ENCODE measurements at places on chromosomes 7 and 10.

DNA sequence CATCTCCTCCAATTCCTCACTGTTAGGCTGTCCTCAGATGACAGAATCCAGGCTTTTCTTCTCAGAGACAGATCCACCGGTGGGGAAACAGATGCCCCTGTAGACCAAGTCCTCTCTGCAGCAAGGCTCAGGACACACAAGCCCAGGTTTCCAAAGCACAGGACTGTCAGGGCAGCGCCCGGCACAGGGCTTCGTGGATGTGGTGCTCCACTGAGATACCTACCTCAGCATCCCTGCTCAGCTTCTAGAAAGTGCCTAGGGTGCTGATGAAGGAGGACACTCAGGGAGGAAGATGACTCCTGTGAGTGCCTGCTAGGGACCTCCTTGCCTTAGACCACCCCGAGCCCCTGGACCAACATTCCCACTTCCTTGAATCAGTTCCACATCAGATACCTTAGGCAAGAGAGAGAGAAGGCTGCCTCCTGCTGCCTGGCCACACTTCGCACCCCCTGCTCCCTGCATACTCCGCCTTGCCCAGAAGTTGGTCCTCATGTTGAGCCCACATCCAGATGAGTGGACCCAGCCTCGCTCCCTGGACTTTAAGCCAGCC lies 8.9 kb upstream of the RBP3 start:
- DNase-seq, result no peak

DNA sequence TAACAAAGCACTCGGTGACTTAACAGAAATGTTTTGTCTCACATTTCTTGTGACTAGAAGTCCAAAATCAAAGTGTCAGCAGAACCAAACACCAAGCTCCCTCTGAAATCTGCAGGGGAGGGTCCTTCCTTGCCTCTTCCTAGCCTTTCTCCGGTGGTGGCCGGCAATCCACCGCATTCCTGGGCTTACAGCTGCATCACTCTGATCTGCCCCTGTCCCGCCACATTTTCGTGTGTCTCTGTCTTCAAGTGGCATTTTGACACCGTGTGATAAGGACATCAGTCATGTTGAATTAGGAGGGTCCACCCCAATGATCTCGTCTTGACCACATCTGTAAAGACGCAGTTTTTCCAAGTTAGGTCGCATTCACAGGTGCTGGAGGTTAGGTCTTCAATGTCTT lies 30.5 kb upstream of the TOMM7 start:
- DNase-seq, result no peak

- no peak for DNase-seq
Measured at GRCh38 chr7:87507446-87507845, 32.0 kb upstream of the ABCB4 start.

DNA sequence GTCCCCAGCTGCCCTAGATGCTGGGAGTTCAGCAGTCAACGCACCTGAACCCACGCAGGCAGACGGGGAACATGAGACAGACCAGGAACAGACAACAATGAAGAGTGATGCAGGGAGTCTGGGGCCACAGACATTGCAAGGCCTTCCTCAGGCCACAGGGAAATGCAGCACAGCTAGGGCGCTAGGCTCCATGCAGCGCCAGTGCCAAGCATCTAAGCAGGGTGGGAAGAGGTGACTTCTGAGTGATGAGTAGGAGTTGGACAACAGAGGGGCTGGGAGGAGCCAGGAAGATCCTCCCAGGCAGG lies 7.7 kb upstream of the RET start:
- no peak for DNase-seq

GRCh38 chr10:71346731-71347130 lies 27.7 kb downstream of the SLC29A3 start:
- DNase-seq, result no peak

DNA sequence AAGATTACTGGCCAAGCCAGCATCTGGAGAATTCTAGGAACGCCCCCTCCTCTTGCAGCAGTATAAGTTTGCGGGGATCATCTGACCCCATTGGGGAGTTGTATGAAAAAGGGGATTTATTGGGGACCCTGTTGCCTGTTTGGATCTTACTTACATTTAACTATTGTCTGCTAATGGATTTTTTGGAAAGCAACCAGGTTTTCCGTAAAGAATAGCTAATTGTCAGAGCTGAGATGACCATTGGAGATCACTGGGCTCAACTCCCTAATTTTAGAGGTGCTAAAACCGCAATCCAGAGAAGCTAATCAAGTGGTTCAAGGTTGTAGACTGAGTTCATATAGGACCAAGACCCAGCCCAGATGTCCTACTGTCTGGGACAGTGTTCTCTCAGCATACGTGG lies 38.8 kb downstream of the HTRA1 start:
- no peak for DNase-seq

GRCh38 chr7:119472408-119473038 lies 800.5 kb upstream of the KCND2 start:
- no peak for DNase-seq

DNA sequence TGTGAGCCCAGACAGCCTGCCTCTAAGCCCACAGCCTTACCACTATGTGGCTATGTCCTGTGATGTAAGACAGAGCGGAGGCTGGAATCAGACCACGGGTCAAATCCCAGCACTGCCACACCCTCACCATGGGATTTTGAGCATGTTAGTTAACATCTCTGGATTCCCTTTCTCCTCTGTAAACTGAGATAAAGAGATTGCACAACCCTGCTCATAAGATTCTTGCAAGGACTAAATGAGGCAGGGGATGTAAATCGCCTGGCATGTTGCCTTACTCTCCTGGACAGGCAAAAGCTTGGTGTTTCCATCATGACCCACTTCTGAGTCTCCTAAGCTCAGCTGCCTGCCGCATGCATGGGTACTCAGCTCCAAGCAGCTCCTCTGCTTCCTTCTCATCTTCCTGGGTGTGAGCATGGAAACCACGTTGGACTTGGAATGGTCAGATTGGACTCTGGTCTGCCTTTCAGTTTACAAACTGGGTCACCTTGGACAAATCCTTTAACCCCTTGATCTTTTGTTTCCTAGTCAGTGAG lies 41.3 kb upstream of the MTURN start:
- no peak for DNase-seq

DNA sequence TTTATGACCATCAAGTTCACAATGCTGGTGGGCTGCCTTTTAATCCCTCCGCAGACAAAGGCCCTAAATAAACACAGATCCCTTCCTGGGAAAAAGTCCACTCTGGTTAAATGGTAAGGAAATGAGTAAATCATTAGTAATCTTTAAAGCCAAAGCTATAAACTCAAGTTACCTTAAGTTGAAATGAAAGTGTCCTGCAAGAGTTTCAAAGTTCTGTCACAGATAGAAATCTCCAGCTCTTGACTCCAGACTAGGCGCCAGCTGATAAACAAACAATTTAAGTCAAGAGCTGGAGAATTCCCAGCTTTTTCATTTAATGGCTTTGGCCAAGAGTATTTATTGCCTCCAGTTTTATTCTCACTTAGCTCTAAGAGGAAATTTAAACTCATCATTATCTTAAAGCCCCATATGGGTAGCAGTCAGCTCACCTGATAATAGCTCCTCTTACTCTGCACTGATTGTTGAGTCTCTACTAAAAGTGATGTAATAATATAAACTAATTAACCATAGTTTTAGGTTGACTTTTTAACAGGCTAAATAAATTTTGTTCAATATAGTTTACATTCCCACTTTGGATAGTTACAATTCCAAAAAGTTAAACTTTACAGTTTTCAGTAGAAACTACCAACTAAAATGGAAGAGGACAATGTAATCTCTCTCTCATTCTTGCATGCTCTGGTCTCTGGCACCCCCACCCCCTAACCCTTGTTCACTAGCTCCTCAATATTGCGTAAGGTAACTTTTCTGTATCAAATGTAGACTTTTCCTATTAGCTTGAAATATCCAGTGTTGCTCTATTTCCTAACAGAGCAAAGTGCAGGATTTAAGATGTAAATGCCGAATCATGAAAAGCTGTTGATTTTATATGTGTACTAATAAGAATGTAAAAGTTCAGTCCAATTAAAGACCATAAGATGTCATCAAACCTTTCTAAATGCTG lies 56.1 kb downstream of the HIBADH start:
- DNase-seq, result peak; percentile 53

- DNase-seq, result no peak
Measured at GRCh38 chr7:70389531-70390151, 742.3 kb upstream of the GALNT17 start.

GRCh38 chr10:67017218-67017617 lies 91.4 kb downstream of the LRRTM3 start:
- no peak for DNase-seq

- DNase-seq, result no peak
Measured at GRCh38 chr7:106462914-106463482, 178.2 kb upstream of the NAMPT start.

DNA sequence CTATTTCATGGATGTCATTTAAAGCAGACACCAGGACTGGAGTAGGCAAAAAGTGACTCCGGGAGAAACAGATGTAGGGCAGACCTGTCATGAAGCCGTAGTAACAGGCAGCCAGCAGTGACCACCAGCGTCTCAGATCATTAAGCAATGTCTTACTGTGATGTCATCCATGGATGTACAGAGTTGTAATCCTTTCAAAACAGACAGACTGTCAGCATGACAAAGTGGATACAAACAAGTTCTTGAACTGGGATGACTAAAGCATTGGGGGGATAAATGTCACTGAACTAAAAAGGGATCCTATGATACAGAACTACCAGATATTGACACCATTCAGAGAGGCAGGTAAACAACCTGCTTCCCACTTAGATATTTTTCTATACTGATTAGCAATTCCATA lies 675.5 kb downstream of the PARD3 start:
- no peak for DNase-seq

DNA sequence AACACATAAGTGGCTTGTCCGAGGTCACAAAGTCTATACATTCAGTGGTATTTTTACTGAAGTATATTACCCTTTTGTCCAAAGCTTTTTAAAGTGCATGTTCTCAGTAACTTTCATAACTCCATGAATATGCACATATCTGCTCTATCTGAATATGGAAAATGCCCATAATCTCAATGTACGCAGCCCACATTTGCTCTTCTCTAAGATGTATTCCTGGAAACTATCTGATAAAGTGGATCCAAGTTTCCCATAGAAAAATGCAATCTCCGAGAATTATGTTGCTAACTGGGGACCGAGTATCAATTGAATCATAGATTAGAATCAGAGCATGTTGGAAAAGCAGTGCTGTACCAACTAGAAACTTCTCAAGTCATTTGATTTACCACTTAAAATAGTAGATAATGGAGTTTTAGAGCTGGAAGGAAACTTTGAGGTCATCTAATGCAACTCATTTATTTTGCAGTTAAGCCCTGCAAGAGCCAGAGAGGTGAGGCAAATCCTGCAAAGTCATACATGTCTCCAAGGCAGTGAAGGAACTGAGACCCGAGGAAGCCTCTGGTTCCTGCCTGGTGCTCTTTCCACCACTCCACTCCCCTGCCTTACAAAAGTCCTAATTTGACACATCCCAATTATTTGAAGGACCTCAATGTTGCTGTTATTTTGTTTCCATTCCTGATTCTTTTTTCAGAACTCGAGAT lies 69.4 kb downstream of the CYCS start:
- DNase-seq, result no peak

GRCh38 chr7:28165961-28166955 lies 14.3 kb downstream of the JAZF1 start:
- no peak for DNase-seq

DNA sequence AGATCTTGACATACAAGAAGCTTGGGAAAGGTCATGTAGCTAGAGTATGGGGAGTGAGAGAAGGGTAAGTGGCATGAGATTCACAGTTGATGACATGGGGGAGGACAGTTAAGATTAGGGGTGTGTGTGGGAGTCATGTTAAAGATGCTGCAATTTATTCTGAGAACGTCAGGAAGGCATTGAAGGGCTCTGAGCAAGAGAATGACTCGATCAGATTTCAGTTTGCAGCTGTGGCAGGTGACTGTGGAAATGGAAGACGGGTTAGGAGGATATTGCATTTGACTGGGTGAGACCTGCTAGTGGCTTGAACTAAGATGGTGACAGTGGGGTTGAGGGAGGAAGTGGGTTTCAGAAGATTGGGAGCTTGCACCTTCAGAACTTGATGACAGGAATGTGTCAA lies 5.6 kb downstream of the CDC123 start:
- no peak for DNase-seq

- no peak for DNase-seq
Measured at GRCh38 chr10:91164520-91165065, 55.9 kb upstream of the PCGF5 start.

- no peak for DNase-seq
Measured at GRCh38 chr7:107953924-107954303, 49.0 kb downstream of the LAMB1 start.

GRCh38 chr10:22927661-22928403 lies at the start of gene ARMC3:
TSS of gene ARMC3 (plus strand) at chr10:22928053. CDS start at chr10:22931997, 3,944 bp downstream.
- no peak for DNase-seq

- no peak for DNase-seq
Measured at GRCh38 chr7:102080434-102081243, 206.0 kb upstream of the SH2B2 start.

DNA sequence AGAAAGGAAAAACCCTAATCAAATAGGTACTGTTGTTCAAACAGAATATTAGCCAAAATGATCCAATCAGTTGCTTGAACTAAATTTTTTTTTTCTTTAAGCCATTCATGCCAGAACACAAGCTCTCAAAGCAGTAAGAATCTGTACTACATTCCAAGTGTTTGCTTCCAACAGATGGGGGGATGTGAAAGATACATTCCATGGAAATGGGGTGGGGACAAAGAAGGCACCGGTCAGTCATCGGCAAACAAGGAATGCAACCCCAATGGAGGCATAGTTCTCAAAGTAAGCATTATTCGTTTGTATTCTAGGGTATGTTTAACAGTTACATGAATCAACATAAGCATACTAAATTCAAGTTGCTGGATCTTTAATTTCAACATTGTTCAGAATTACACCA lies 32.5 kb downstream of the C10orf143 start:
- peak; percentile 6 for DNase-seq

- no peak for DNase-seq
Measured at GRCh38 chr10:49359349-49360270, 36.3 kb downstream of the DRGX start.

- no peak for DNase-seq
Measured at GRCh38 chr10:77007834-77008233, 629.8 kb downstream of the KCNMA1 start.

DNA sequence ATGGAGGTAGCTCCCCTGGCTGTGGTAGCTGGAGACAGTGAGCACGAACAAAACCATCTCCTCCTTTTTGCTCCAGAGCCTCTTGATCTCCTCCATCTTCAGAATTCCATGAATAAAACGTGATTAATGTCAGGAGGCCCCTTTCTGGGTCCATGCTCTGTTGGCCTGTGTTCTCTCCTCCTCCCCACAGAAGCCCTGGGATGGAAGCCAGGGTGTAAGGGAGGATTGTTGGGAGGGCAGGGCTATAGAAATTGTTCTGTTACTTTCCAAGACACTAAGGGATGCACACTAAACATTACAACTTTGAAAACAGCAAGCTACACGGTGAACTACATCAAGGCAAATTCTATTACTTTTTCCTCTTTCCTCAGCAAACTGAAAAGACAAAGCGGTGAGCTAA lies 96.3 kb downstream of the RNF216 start:
- DNase-seq, result no peak

GRCh38 chr10:60130130-60130579 lies 223.8 kb upstream of the CCDC6 start:
- peak; percentile 54 for DNase-seq

DNA sequence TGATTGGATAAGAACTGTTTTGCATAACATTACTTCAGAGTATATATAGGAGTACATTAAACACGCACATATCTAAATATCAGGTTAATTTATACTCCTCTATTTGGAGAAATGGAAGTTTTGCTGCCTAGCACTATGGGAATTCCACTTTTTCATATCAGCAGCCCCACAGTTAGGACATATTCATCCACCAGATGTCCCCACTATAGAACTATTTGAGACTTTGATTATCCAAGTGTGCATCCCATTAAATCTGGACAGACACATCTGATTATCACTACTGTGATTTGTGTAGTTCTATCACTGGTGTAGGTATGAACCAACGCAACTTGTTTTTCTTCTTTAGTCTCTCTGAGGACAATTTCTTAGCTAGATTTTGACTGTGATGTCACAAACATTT lies 345.7 kb downstream of the THSD7A start:
- no peak for DNase-seq

Measured in HAP-1 (cell line).